ENCODE measurements at places on chromosomes 3 and 15.

DNA sequence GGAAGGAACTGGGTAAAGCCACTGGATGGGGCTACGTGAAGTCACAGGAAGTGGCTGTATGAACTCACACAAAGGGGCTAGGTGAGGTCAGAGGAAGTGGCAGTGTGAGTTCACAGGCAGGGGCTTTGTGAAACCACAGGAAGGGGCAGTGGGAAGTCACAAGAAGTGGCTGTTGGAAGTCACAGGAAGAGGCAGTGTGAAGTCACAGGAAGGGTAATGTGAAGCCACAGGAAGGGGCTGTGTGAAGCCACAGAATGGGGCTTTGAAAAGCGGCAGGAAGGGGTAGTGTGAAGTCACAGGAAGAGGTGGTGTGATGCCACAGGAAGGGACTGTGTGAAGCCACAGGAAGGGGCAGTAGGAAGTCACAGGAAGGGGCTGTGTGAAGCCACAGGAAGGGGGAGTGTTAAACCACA is 34.6 kb downstream of the GASK1A start:
- DNase-seq: no peak

DNA sequence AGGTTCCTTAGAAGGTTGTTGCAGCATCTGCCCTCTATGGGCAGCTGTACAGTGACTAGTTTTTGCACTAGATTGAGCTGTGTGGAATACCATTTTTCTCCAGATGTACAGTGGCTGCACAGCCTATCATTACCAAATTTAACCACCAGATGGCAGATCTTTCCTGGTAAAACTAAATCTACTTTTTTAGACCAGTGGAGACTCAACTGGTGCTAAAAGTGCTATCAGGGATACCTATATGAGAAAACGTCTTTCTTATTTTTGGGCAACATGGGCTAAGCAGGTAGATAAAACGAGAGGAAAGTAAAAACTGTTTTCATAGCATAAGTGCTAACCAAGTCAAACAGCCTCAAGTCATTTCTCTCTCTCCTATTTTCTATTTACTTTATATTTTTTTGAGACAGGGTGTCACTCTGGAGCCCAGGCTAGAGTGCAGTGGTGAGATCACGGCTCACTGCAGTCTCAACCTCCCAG is 21.2 kb downstream of the IGSF10 start:
- no peak for DNase-seq

GRCh38 chr3:107752202-107752990 is 229.6 kb downstream of the BBX start:
- no peak for DNase-seq

GRCh38 chr3:116348216-116348615 is 97.1 kb downstream of the LSAMP start:
- no peak for DNase-seq

DNA sequence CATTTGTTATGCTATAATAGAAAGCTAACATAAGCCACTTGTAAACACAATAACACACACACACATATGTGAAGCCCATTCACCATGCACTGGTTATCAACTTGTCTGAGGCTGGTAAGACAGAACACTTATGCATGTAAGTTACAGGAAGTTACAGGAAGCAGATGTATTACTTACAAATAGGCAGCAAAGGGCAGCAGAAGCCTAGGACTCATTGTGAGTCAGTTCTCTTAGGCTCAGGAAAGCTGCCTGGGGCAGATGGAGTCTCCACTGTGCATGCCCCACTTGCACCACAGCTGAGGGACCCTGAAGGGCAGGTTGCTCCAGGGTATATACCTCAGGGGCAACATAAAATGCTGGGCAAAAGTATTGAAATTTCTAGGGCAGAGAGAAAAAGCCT is 748.8 kb upstream of the CCDC54 start:
- no peak for DNase-seq

DNA sequence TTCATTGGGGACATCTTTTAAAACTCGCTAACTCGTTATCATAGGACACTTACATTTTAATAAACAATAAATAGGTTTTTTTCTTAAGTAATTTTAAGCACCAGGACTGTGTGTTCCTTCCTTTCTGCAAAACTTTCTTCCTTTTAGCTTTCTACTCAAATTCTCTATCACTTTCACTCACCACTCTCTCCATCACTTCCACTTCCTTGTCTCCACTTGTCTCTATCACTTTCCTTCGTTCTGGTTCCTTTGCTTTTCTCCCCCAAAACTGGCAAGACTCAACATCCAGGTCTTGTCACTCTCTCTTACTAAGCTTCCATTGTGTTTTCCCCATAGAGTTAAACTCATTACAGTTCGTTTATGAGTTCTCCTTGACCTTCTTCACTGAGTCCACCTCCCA is 99.0 kb downstream of the ZPLD1 start:
- DNase-seq: no peak

DNA sequence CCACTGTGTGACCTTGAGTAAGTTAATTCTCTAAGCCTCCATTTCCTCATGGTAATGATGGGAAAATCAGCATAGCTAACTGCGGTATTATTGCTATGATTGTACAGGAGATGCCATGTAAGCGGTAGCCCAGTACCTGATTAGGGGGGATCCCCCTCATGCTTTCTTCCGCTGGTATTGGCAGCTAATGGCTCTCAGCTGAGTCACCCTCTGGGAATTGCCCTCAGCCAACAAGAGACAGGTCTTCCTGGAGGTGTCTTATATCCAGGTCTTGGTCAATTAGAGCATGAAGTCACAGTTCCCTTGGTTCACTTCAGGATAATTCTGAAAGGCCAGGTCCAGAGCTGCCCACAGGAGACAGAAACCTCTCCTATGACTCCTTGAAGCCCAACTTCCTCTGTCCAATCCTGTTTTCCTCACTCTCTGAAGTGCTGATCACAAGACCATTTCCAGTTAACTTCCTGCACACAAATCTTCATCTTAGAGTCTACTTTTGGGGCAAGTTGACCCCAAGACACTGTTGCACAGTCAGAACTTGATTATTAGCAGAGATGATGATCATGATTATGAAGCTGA is 724.7 kb upstream of the ZNF385D start:
- DNase-seq: no peak

DNA sequence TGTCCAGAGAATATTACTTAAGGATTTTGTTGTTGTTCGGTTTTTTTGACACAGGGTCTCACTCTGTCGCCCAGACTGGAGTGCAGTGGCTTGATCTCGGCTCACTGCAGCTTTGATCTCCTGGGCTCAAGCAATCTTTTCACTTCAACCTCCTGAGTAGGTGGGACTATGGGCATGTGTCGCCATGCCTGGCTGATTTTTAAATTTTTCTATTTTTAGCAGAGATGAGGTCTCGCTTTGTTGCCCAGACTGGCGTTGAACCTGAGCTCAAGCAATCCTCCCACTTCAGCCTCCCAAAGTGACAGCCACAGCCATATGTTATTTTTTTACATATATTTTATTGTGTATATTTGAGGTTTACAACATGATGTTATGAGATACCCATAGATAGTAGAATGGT is 86.8 kb upstream of the UMPS start:
- DNase-seq: no peak

- no peak for DNase-seq
These were observed 20.0 kb downstream of the MELTF start for GRCh38 chr3:197009532-197010019.

DNA sequence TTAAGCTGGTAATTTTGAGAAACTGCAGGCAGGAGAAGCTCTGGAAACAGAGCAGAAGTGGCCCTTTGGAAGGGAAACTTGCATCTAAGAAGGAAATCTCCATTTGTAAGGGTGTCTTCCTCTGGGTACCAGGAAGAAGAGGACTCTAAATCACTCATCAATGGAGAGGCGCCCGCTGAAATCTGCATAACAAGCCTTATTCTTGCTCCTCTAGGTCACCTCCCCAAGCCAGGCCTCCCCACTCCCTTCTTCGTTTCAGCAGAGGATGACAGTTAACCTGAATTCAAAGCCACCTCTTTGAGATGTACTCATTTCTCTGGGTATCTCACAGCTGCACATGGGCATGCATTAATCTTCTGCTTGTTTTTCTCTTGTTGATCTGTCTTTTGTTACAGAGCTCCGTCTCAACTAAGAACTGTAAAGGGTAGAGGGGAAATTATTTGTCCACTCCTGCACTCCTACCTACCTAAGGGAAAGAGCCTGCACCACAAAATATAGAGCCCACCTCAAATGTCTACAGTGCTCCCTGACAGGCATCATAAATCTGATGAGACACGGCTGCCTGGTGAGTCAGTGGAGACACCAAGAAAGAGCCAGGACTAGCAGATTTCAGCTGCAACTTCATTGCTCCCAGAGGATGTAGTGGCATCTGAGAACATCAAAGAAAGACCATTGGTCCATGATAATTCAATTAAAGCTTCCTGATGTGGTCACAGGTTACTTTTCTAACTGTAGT is 51.5 kb downstream of the GABRB3 start:
- DNase-seq: no peak

GRCh38 chr3:50450209-50450921 is 53.1 kb downstream of the CACNA2D2 start:
- DNase-seq: peak; percentile 78

DNA sequence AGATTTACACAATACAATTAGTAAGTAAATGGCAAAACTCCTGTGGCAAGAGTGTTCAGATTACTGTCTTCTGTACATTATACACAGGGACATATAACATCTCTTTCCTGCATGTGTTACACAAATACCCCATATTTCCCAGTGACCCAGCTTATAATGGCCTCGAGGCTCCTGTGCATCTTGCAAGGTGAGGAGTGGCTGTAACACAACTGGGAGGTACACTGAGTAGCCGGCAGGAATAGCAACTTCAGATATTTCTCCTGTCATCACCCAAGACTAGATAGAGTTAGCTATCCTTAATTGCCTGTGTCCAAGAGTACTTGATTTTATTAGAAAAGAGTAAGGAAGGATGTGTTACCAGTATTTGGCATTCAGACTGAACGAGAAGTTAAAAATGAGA is 5.6 kb downstream of the GMPS start:
- no peak for DNase-seq

DNA sequence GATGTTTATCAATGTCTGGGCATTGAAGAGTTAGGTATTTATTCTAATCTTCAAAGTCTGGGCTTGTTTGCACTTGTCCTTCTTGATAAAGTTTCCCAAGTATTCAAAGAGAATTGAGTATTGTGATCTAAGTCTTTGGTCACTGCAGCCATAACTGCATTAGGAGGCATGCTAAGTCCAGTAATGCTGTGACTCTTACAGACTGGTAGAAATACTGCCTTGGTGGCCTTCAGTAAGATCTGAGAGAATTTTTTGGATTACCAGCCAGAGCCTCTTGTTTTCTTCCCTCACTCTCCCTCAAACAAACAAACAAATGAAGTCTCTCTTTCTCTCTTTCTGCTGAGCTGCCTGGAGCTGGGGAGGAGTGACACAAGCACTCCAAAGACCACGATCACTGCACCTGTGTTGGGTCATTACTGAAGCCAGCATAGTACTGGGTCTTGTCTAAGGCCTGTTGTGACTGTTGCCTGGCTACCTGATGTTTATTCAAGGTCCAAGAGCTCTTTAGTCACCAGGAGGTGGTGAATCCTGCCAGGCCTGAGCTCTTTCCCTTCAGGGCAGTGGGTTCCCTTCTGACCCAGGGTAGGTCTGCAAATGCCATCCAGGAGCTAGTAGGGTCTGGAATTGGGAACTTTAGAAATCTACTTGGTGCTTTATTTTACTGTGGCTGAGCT is 14.8 kb upstream of the RBP2 start:
- no peak for DNase-seq

GRCh38 chr3:72082186-72082715 is 297.3 kb upstream of the PROK2 start:
- no peak for DNase-seq

DNA sequence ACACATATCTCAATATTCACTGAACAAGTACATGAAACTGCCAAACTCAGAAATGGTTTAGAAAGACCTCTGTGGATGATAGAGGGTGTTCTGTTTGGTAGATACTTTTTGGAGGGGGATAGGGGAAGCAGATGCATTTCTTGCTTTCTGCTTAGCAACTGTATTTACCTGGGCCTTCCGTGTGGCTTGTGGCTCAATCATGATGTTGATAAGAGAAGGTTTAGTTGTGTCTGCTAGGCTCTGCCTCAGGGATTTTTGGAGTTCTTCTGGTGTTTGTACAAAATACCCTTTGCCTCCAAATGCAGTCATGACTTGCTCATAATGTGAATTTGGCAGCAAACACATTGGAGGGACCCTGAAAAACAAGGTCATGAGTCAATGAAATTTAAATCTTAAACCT is 38.2 kb downstream of the HACL1 start:
- no peak for DNase-seq

GRCh38 chr3:168425936-168426595 is 330.3 kb upstream of the GOLIM4 start:
- no peak for DNase-seq

- no peak for DNase-seq
These were observed 779.1 kb downstream of the MECOM start for GRCh38 chr3:168884353-168884903.

DNA sequence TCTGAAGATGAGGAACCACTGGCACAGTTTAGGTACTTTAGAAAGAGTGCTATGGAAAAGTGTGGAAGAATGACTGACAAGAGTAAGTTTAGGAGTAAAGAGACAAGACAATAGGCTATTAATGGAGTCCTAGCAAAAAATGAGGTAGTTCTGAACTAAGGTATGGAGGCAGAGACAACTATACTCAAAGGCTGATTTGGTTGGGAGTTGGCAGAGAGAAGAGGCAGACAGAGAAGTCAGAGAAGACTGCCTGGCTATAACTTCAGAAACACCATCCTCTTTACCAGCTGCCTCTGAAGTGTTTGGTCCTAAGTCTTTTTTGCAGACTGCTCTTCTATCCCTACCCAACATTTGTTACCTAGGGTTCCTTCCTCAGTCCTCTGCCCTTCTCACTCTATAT is 19.2 kb downstream of the DYNC1LI1 start:
- no peak for DNase-seq

GRCh38 chr3:42682301-42683070 is 2.9 kb upstream of the KLHL40 start:
- DNase-seq: no peak

GRCh38 chr3:40843851-40844548 is 319.2 kb downstream of the ZNF621 start:
- no peak for DNase-seq

DNA sequence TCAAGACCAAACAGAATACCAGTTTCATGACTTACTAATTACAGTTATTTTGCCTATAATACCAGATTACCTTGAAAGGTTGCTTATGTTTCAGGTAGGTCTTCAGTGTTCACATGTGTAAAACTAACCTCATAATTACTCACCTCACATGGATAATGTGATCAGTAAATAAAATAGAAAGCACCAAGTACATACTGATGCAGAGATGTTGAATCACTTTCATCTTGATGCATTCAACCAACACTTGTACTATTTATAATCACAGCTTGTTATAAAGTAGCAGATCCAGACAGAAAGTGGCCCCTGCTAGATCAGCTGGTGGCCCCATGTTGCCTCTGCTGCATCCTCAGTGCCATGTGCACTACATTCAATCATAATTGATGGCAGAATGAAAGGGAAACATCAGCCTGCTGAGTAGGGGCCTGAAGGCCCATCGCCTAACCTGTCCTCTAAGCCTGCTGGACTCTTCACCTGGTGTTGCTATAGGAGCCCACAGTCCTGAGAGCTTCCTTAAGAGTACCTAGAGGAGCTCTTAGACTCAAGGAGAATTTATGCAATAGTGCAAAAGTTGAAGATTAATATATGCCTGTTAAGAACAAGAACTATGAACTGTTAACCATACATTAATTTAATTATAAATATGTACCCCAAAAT is 154.3 kb downstream of the PLCL2 start:
- DNase-seq: no peak
